Mucosa of descending colon (tissue), 3 donors: ENCODE measurements at places on chromosomes 4 and X. TPM values are rescaled to one million over a fixed set of nuclear protein-coding genes. Genes with fewer than 3 reads are reported as not detected.

Gene OTUD6A
- not detected for total RNA-seq

Gene PDGFRA
- total RNA-seq, result 110 TPM

Gene ADGRL3
- total RNA-seq, result 4.3 TPM

Gene FHL1
- total RNA-seq, result 53.2 TPM

Gene BTK
- total RNA-seq, result 1.8 TPM

Gene MTNR1A
- 3.8 TPM for total RNA-seq

GRCh38 chrX:104854188-104854587 lies 288.2 kb downstream of the IL1RAPL2 start:
- DNase-seq, result no peak

- DNase-seq, result no peak
Observed at GRCh38 chrX:41209853-41210252, 124.1 kb upstream of the DDX3X start.

GRCh38 chr4:74624351-74625151 lies 169.8 kb downstream of the BTC start:
- DNase-seq, result no peak

- DNase-seq, result no peak
Observed at GRCh38 chr4:4521731-4522130, 20.1 kb downstream of the STX18 start.

GRCh38 chrX:13845721-13846378 lies 29.0 kb upstream of the GPM6B start:
- no peak for DNase-seq

DNA sequence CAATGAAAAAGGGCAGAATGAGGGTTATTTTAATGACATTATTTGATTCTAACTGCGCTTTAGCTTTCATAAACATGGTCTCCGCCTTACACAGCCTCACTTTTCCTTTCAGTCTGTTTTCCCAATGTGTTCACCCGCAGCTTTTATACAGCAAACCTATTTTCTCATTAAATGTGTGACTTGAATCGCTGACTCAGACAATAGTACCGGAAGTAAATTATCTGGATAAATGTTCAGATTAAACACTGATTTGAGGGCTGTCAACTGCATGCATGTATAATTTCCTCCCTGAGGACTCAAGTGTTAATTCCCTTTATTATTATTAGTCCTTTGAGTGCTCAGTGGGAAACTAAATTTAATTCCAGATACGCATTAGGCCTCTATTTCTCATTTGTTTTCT lies 117.3 kb downstream of the FAM133A start:
- DNase-seq, result no peak

DNA sequence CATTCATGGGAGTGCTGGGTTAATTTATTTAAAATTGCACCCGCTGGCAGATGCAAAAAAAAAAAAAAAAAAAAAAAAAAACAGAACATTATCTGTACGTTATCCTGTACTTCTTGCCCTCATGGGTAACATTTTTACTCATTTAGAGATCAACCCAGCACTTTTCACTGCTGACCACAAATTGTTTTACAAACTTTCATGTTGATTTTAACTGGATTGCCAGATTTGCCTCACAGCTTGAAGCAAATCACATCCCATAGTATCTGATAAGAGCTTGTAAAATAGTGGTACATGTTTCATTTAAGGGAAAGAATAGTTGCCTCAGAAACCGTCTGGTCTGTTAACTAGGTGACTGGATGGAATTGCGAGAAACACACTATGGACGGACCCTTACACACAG lies 640.8 kb downstream of the TRIML1 start:
- no peak for DNase-seq

DNA sequence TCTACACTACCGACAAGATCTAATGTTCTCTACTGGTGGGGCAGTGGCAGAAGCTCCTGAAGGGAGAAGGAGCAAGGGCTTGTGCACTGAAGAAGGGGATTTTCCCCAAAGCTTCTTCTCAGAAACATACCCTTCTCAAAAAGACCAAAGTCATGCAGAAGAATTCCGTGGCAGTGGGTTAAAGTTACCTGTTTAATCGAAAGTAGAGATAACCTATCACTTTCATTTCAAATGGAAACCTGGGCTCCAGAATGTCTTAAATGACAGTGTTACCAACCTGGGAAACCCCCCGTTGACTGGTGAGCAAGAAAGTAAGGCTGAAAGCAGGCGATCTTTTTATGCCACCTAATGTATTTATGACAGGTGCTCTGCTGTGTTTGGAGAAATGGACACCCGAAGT lies 92.5 kb upstream of the TEX13D start:
- no peak for DNase-seq

GRCh38 chr4:106401157-106401556 lies 32.6 kb upstream of the GIMD1 start:
- no peak for DNase-seq

GRCh38 chr4:25879587-25879986 lies 16.8 kb upstream of the SEL1L3 start:
- no peak for DNase-seq
